C1 segment of cervical spinal cord (tissue), 14 donors: ENCODE measurements at places on chromosomes 1 and 21.

DNA sequence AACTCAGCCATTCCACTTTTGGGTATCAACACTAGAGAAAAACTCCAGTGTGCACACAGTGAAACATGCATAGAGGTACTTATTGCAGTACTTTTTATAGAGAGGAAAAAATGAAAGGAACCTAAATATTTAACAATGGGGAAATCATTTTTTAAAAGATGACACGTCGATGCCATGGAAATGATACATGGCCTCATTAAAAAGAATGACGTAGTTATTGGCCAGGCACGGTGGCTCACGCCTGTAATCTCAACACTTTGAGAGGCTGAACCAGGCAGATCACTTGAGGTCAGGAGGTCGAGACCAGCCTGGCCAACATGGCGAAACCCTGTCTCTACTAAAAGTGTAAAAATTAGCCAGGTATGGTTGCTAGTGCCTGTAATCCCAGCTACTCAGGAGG lies 42.5 kb downstream of the MATN1 start:
- DNase-seq = no peak

DNA sequence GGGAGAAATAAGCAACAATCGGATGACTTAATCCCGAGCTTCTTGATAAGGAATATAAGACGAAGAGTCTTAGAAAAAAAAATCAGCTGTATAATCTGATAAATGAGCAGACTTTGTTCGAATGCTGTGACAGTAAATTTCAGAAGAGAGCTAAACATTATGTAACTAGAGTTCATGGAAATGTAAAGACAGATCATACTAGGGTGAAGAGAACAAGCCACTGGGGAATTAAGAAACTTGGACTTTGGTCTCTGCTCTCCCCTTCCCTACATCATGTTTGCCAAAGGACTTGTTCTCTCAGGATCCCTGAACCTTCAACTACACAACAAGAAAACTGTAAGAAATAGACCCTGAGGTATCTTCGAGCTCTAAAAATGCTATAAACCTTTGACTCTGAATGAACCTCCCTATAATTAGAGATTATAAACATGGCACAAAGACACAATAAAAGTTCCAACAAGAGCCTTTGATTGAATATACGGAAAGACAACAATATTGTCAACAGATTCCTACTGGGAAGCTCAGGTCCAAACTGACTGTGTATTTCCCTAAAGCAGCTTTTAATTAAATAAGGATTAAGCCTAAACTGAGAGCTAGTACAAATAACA lies 27.5 kb downstream of the FRRS1 start:
- no peak for DNase-seq

- DNase-seq = no peak
These were observed 95.8 kb upstream of the USH2A start for GRCh38 chr1:216518844-216519627.

- no peak for DNase-seq
These were observed 325.8 kb upstream of the PBX1 start for GRCh38 chr1:164233149-164233548.
